Adrenal gland (tissue), 19 donors: ENCODE measurements at places on chromosomes 2 and 18.
A peak's percentile ranks its signal among the peaks of the same experiment; 100 is the strongest.

- no peak for DNase-seq
These were observed 433.5 kb upstream of the MMADHC start for GRCh38 chr2:150020937-150021673.

DNA sequence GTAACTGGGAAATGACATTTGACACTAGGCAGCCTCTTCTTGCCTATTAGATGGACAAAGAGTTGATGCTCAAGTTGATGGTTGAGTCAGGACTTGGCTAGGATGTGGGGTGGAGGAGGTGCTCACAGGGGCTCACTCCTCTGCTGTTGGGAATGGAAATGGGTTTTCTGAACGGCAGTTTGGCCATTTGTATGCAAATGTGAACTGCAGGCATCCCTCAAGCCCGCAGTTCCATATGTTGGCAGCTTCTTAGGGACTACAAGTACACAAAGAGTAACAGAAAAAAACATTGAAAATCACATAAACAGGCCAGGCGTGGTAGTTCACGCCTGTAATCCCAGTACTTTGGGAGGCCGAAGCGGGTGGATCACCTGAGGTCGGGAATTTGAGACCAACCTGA, 80.8 kb downstream of the INPP5D start:
- DNase-seq: no peak

DNA sequence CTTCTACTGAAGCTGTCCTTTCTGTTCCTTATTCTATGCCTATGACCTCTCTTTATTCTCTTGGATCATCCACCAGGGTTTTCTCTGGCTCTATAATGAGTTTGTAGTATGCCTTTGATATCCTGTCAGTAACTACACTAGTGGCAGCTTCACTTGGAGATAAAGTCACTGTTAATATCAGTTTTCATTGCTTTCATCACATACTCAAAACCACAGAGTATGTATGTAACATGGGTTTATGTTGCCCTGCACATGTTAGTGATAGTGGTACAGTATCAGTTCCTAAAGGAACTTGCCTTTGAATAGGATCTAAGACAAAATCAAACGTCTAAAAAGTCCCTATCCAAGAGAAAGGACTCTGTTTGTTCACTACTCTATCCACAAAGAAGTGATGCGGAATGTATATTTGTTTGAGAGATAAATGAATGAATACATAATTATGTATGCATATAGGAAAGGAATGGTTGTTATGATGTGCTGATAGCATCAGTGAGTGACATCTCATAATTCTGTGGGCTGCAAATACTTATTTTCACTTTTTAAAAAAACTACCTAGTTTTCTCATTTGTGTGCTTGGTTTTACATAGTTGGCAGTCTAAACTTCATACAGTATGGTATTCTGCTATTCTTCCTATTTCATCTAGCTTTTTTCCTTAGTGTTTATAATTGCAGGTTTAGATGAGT, 45.1 kb downstream of the TET3 start:
- DNase-seq: no peak

- no peak for DNase-seq
These were observed 133.4 kb downstream of the DOCK10 start for GRCh38 chr2:224908818-224909217.

- DNase-seq: no peak
These were observed 30.9 kb upstream of the ICOS start for GRCh38 chr2:203905656-203906055.

GRCh38 chr2:207042841-207043240, 103.5 kb downstream of the CPO start:
- DNase-seq: no peak

- DNase-seq: no peak
These were observed 166.0 kb downstream of the SRBD1 start for GRCh38 chr2:45445037-45445436.

GRCh38 chr18:75844146-75844545, 416.6 kb upstream of the SMIM21 start:
- DNase-seq: no peak

DNA sequence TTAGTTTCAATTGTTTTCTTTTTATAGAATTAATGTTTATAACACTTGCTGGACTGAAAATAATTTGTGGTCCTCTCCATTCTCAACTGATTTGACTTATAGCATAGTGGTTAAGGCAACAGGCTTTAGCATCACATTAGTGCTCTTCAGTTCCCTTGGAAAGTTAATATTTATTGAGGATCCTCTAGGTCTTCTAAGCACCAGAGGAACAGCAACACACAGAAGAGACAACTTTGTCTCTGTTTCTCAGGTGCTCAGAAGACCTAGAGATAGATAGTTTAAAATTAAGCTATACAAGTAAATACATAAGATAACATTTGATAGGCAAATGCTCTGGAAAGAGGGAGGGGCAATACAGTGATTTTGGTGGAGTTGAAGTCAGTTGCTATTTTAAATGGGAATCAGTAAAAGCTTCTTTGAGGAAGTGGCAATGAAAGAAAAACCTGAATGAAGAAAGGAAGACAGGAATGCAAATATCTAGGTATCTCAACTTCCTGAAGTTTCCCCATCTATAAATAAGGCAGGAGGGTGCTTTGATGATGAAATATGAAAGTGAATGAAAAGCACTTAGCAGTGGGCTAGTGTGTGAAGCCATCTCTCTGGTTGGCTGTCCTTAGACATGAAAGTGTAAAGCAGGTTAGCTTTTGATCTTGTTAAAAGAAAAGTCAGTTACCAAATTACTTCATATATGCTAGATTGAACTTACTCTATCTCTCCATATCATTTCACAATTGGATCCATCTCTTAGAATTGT, 7.9 kb downstream of the NEUROD1 start:
- no peak for DNase-seq

DNA sequence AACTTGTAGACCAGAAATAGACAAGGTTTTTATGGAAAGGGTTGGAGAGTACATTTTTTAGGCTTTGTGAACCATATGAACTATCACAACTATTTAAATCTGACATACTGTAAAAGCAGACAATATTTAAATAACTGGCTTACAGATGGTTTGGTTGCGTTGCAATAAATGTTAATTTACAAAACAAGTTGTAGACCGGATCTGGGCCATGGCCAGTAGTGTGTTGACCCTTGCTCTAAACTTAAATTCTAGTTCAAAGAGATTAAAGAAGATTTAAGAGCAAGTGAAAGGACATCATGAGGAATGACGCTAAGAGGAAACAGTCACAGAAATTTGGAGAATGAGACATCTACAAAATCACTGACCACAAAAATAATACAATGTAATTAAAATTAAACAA, 652.7 kb downstream of the DCDC2C start:
- no peak for DNase-seq

DNA sequence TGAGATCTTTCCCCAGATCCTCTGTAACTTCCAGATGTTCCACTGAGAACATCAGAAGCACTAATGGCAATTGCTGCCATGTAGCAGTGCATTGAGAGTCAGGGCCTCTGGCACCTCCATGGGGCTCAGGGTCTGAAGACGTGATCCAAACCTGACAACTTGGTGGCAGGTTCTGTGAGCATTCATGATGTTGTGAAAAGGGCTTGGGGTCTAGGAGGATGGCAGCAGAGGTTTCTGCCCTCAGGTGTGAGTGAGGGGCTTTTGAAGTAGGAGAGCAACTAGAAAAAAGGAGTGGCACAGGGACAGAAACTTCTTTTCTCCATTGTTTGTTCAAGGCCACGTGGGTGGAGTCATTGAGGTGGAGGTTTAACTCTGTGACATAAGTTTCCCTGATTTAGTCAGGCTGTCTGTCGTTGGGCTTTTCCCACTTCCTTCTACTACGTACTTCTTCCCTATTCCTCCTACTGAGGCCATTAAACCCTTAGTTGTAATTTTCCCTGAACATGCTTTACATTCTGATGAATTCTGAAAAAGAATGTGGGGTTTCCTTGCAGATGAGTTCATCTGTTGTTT, 13.1 kb downstream of the CFLAR start:
- no peak for DNase-seq

DNA sequence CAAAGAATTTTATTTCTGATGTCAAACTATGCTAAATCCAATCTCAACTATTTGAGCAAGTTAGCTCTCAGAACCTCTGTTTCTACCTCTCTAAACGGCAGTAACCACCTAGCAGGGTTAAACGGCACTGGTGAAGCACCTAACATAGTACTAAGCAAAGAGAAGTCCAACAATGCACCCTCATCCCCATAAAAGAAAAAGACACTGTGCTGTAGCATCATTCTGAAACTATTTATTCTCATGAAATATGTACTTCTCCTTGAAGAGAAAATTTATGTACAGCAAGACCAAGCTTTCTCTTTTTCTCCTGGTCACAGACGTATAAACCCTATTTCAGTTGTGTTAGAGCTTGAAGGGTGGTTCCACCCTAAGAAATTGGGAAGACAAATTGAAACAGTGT, 4.8 kb downstream of the MEX3C start:
- no peak for DNase-seq

- no peak for DNase-seq
These were observed 154.7 kb upstream of the DOK6 start for GRCh38 chr18:69246027-69246426.

- DNase-seq: no peak
These were observed 31.8 kb downstream of the KLF7 start for GRCh38 chr2:207133820-207134519.

DNA sequence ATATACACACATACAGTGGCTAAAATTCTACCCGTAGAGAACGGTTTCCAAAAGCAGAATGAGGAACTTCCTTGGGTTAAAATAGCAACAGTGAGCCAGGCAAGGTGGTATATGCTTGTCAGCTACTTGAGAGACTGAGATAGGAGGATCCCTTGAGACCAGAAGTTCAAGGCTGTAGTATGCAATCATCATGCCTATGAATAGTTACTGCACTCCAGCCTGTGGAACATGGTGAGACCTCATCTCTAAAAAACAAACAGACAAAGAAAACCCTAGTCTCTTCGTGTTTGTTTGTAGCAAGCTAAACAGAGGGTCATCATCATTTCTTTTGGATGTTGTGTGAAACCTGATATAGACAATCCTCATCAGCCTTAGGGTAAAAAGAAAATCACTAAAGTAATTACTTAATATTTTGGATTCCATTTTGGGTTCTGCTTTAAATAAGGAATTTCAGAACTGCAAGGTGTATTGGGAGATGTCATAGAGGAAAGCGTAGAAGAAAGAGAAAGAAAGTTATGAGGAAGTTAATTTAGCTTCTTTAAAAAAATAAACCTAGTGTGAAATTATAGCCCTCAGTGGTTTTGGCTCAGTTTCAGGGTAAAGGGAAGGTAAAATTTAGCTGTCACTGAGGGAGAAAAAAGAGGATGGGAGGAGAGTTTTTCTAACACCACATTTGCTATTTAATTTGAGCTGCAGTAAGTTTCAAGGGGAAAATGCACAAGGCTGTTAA, 46.5 kb downstream of the PLEK start:
- DNase-seq: no peak

DNA sequence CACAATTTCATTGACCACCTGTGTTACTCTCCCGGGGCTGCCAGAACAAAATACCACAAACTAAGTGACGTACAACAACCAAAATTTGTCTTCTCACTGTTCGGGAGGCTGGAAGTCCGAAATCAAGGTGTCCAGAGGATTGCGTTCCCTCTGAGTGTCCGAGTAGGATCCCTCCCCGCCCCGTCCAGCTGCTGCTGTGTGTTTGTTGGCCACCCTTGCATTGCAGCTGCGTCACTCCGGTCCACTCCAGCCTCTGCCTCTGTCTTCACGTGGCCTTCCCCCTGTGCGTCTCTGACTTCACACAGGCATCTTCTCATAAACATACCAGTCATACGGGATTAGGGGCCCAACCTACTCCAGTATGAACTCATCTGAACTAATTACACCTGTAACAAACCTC, 251.8 kb upstream of the SMIM21 start:
- peak; percentile 63 for DNase-seq

DNA sequence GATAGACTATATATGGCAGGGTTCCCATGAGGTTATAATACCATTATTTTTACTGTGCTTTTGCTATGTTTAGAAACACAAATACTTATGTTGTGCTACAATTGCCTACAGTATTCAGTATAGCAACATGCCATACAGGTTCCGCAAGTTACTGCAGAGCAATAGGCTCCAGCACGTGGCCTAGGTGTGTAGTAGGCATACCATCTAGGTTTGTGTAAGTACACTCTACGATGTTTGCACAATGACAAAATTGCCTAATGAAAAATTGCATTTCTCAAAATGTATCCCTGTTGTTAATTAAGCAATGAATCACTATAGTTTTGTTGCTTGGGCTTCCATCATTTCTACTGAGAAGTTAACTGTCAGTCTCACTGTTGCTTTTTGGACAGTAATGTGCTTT, 9.8 kb downstream of the CD302 start:
- no peak for DNase-seq

- DNase-seq: peak; percentile 42
These were observed 10.8 kb downstream of the SIX3 start for GRCh38 chr2:44952143-44952805.

GRCh38 chr2:51084750-51085149, 52.8 kb upstream of the NRXN1 start:
- no peak for DNase-seq

DNA sequence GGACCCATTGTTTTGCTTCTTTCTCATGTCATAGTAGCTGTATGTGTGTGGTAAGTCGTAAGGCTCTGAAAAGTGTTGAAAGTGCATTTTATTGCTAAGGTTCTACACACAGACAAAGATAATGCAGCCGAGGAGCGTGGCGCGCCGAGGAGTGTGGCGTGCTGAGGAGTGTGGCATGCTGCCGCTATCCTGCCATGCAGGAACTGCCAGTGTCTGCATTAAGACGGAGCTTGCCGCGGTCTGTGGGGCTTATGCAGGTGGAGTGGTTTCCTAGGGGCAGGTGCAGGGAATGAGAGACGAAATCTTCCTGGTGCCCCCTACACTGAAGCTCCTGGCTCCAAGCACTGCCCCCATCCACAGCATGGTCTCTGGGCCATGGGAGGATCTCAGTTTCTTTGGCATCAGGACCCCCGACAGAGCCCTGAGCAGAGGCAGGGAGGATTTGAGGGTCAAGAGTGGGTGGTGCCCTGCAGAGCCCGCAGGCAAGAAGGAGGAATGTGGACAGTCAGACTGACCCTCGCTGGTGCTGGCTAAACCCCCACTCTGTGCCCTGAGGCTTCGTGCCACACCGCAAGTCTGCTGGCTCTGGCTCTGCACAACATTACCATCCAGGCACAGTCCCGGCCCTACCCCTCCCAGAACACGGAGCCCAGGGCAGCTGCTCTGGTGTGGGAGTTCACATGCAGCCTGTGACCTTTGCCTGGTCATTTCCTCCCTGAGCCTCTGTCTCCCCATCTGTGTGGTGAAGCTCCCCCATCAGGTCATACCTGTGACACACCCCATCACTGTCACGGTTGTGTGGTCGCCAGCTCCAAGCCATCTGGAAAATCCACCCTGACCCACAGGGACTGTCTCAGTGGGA, 3.2 kb downstream of the SNED1 start:
- DNase-seq: no peak

- no peak for DNase-seq
These were observed 450.9 kb upstream of the MYT1L start for GRCh38 chr2:2782007-2782406.

- no peak for DNase-seq
These were observed 78.4 kb upstream of the CYP1B1 start for GRCh38 chr2:38154395-38154794.

DNA sequence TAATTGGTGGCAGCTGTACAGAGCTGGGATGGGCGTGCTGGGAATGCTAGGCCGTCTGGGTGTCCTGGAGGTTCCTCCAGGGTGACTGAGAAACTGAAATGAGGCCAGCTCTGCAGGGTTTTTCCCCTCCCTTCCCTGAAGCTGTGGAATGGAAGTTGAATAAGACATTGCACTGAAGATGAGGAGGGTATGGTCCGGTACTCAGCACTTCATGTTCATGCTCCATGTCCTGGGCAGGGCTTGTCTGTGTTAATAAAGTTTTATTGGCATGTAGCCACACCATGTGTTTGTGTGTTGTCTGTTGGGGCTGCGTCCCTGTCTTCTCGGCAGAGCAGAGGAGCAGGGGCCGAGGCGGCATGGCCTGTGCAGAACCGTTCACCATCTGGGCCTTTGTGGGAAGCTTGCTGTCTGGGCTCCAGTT, 154.0 kb downstream of the LDLRAD4 start:
- no peak for DNase-seq
